DMS79 treated with DMSO at 0.1 percent for 48 hours (cell line): ENCODE measurements at places on chromosomes 5 and 9.

DNA sequence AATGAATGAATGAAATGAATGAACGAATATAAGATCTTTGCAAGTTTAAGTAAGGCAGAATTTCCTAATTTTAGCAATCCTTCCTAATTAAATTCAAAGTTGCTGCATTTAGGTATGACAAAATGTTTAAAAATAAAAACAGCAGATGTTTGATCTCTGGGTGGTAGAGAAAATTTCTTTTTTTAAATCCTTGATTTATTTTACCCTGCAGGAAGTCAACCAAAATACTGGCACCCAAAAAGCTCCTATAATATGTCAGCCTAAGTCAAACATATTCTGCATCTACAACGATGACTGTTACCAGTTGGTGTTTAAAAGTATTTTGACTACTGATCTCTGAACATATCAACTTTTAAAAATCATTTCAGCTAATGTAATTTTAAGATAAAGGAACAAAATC is 58.4 kb downstream of the TTC39B start:
- no peak for DNase-seq

DNA sequence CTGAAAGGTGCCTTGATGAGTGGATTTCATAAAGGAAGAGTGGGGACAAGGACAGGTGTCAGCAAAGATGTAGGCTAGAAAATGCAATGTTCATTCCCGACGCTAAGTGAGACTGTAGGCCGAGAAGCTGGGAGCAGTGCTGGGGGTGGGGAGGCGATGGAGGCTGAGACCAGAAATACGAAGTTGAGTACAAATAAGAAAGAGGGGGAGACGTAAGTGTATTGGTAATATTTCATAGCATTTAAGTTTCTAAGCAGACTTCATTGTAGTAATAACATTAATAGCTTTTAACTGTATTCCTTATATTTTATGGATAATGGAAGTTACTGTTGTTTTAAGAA is 11.0 kb downstream of the TRIP13 start:
- no peak for DNase-seq

GRCh38 chr5:52560366-52560765 is 227.3 kb upstream of the ITGA1 start:
- peak; percentile 87 for DNase-seq

DNA sequence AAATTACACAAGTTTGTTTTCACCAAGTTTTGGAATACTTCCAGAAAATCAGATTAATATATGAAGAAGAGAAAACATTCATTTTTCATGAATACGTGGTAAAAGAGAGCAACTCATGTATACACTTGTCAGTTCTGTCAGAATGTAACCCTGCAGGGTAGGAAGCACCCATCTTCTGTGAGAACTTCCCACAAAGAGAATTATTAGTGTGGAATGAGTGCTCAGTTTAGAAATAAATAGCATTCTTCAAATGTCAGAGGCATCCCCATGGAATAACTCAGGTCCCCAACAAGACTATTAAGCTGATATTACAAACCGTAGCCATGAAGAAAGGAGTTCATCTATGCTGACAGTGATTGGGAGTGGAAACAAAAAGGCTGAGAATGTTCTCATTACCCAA is 45.2 kb downstream of the EPB41L4A start:
- no peak for DNase-seq
